Spleen (tissue), 13 donors: ENCODE measurements at places on chromosomes 6 and 20.
A peak's percentile ranks its signal among the peaks of the same experiment; 100 is the strongest.

GRCh38 chr6:36364669-36365479 lies 22.6 kb downstream of the ETV7 start:
- DNase-seq = no peak

DNA sequence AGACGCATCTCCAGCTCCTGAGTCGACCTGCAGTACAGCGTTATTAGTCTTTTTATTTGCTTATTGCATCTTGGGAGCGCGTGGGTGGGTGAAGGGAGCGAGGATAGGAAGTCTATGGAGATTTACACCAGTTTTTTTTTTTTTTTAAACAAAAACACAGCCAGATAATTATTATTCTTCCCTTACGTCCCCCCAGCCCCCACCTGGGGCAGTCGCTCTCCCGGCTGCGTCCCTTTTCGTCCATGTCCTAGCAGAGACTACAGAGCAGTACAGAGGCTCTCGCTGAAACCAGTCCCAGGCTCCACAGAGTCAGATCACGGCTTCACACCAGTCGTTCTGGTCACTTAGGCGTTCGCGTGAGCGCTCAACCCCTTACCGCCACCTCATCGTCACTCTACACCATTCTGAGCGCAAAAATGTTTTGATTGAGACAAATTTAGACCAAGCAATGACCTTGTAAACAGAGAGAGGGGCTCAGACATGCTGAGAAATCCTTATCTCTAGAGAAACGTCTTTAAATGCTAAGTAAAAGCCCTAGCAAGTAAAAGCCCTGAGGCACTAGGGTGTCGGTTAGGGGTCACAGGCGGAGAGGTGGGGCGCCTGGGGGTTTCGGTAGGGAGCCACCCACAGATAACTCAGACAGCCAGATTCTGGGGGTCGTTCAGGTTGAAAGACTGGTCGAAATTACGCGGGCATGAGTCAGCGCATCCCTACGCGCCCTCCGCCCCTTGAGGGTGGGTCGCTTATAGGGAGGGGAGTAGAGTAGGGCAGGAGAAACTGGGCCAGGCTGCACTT lies 975 bp upstream of the PPT2 start:
- DNase-seq = no peak

DNA sequence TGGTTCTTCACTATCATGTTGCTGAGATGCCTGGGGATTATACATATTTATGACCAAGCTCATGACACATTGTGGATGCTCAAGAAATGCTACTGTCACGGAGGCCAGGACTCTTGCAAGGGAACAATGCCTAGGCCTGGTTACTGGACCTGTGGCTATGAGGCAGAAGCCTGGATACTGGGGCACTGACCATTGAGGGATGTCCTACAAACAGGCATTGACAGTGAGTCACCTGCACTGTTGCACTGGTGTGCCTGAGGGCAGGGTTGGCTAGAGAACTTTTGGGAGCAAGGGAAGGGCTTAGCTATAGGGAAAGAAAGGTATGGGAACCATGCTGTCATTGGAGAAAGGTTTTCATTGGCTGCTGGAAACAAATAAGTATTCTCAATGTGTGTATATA lies 313.1 kb upstream of the SUPT3H start:
- DNase-seq = no peak

GRCh38 chr6:44738601-44739146 lies 351.2 kb downstream of the CDC5L start:
- DNase-seq = no peak

DNA sequence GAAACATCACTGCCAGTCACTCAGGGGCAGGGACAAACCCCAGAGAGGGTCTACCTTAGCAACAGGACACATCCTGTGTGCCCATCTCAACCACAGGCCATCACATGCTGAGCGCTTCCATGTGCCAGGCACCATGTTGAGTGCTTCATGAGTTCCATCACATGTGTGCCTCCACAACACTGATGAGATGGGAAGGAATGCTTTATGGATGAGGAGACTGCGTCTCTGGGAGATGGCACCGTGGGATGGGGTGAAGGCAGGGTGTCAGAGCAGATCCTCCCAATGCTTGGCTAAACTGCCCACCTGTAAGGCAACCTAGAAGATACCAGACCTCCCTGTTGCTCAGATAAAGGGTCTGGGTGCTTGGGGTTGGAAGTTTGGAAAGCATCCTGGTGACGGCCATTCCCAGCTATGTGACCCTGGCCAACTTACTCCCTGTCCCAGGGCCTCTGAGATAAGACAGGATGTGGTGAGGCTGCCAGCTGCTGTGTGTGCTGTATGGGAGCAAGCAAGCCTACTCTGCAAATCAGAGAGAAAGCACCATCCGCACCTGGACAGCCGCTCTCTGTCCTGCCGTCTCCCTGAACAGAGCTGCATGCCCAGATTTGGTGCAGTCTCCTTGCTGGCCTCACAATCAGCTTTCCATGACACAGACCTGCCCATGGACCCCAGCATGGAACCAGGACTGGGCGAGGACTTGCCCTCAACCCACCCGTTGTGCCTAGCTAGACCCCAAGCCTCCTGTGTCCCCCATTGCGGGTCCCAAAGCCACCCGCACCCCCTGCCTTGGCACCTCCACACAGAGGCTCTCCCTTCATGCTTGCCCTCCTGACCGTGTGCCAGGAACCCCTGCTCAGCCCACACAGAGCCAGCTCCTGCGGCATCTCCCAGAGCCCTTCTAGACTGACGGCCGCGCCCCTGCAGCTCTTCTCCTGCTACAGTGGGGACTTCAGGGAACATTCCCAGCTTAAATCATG lies 143.7 kb downstream of the SYNDIG1 start:
- no peak for DNase-seq

DNA sequence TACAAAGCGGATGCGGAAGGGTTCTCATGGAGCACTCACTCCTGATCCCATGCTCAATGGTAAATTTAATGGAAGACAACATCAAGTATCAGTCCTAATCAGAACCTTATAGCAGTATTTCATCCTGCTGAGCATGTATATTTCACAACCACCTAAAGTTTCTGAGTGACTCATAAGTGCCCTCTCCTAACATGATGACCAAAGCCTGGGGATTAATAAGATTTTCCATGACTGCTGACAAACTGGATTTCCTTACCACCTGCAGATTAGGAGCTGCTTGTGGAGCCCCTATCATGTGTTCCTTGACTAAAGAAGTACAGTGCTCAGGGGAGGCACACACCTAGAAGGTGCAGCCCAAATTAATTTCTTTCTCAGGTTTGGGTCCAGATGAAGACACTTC lies 112.8 kb downstream of the INSM1 start:
- DNase-seq = no peak

DNA sequence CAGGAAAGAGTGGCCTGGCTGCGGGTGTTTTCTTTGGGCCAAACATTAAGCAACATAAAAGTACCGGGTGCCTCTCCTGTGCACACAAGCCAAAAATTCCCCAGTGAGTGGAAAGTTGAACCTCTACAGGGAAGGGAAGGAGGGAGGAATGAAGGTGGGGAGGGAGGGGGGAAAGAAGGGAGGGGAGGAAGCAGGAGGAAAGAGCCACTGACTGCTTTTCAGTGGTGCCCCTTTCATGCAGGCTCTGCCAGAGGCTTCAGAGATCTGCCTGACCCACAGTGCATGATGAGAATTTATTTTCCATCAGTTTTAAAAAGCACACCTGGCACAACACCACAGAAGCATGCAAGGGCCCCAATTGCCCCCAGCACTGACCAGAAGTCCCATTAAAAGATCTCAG lies 27.5 kb upstream of the AVP start:
- no peak for DNase-seq

GRCh38 chr6:14861491-14861943 lies 384.4 kb upstream of the JARID2 start:
- DNase-seq = no peak

DNA sequence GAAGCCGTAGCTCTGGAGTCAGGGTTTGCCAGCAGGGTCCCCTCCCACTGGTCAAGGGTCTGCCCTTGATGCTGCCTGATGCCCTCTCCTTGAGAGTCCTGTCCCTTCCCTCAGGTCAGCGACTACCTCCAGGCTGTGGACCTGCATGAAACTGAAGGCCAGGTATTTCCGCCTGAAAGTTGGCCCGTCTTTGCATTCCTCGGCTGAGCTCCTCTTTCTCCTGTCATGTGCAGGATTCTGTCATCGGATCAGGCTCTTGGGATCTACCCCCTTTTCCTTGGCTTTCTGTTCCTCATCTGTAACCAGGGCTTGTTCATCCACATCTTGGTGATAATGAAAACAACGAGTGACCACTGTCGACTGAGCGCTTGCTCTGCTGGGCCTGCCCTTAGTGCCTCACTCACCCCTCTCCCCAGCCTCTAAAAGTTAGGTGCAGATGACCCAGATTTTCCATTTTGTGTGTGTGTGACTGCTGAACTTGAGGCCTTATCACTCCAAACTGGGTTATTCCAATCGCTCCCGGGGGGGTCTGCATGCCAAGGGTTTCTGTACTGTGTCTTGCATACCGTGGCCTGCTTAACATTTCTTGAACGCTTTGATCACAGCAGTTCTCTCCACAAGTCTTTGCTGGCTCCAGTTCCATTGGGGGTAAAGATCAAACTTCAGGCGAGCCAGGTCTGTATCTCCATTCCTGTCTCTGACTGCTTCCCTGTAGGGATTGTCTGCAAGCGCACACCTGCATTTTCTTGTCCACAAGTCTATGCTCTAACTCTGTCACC lies 81.6 kb downstream of the DTD1 start:
- DNase-seq = no peak

DNA sequence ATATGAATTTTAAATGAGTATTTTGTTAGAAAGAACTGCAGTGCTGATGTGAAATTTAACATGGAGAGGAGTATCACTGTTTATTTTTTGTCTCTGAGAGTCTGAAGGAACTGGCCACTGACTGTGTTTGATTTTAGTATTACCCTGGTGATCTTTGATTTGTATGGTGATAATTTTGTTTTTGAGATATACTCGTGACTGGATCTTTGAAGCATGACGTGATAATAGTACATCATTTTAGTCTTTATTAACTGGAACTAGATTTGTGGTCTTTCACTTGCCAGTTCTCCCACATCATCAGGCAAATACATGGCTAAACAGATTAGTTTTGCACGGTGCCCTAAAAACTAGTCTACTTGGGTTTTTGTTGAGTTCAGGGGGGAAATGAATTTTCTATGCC lies 55.5 kb downstream of the ARID1B start:
- DNase-seq = no peak

DNA sequence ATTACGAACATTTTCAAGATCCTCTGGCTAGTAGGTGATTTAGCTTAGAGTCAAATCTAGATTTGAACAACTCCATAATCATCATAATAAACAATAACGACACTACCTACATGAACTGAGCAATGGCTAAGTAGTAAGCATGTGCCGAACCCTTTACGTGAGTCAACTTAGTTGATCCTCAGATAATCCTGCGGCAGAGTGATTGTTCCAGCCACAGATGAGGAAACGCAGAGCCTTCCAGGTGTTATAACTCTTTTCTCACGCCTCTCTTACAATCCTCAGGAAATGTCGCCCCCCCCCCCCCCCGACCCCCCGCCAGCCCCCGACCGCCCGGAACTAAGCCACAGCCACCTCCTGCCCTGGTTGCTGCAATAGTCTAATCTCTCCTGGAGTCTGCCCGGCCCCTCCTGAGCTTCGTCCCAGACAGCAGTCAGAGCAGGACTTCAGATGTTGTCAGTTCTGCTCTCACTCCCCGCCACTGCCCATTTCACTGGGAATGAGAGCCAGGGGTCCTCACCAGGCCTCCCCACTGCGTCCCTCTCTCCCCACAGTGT lies 141.5 kb upstream of the AGPAT4 start:
- DNase-seq = peak; percentile 35

GRCh38 chr20:33015114-33015484 lies 7.6 kb downstream of the BPIFB2 start:
- DNase-seq = peak; percentile 56

DNA sequence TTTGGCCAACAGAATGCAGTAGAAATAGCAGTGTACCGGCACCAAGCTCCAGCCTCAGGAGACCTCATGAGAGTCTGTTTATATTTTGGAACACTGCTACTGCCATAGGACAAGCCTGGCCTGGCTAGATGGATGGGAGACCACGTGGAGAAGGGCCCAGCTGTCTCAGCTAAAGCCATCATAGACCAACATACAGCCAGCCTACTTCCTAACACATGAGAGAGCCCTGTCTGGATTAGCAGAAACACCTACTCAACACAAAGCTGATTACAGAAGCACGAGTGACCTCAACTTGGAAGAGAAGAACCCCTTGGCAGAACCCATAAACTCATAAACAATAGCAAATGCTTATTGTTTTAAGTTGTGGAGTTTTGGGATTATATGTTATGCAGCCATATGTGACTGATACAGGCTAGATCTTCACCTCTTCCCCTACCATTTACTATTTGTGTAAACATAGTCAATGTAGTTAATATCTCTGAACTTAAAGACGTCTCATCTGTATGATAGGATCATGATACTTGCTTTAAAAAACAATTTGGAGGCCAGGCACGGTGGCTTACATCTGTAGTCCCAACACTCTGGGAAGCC lies 199.4 kb upstream of the ZNF217 start:
- no peak for DNase-seq

DNA sequence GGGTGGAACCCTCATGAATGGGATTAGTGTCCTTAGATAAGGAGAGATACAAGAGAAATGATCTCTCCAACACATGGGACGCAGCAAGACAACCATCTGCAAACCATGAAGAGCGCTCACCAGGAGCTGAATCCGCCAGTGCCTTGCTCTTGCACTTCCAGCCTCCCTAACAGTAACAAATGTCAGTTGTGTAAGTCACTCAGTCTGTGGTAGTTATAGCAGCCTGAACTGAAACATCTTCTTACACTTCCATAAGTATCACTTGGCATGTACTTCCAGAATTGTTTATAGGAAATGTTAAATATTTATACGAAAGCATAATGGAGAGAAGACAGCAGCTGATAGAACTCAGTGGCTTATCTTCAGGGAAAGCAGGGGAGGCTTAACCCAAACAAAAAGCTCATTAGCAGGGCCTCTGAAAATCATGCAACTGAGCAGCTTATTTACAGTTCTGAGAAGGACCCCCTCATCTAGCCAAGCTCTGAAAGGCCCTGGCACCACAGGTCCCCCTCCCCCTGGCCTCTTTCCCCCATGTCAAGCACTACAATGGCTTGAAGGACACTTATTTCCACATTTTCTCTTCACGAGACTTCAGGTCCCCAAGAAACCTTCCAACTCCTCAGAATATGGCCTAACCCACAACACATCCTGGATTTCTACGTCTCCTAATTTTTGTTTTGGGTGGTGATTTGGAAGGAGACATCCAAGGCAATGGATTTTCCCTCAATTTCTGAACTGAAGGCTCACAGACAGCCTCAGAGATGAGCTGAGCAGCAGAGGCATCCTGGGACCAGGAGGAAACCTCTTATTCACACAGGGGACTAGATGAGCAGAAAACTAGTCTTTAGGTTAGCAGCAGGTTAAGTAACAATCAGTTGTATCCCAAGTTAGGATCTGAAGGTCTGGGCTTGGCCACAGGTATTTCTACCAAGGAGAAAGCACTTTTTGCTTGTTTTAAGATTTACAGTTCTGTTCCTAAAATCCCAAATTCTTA lies 49.1 kb downstream of the GCLC start:
- no peak for DNase-seq

DNA sequence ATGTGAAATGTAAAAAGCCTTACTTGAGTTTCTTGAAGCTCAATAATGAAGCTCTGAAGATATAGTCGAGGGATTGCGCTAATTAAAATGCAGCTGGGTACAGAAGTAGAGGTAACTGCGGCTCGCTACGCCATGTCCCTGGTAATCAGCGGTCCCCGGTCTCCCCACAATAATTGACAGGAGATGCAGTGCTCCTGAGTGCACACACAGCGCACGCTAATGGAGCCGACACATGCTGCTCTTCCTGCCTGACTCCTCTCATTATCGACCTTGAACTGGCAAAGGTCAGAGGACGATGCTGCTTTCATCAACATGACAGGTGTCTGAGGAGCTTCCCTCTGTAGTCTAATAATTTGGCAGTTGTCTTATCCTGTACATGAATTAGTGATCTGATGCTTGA lies 365.9 kb downstream of the RNF144B start:
- no peak for DNase-seq

GRCh38 chr20:7540923-7541322 lies 399.3 kb downstream of the HAO1 start:
- no peak for DNase-seq
